ENCODE measurements at places on chromosomes 11 and 22. TPM values are rescaled to one million over a fixed set of nuclear protein-coding genes. Genes with fewer than 3 reads are reported as not detected.

DNA sequence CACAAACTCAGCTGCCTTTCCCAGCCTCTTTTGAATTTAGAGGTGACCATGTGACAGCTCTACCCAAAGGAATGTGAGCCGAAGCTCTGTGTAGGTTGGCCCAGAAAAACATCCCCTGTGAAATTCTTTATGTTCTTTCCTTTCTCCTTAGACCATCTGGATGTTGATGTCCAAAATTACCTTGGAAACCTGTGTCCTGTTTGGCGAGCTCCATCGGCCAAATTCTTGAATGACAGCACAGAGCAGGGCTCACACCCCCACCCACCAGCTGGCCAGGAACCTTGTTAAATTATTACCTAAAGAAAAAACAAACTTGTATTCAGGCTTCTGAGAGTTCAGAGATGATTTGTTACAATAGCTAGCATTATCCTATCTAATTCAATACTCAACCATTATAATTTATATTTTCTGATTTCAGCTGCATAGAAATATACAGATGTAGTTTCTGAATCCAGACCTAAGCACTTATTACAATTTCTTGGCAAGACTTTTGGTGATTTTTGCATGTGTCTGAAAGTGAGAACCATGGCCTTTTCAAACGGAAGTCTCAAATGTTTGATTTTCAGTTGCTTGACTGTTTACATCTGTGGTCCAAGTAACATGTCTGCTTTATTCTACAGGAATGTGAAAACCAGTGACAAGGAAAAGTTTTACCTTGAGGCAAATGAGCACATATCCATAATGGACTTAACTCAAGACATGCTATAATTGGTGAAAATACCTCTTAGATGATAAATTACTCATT is 554.2 kb downstream of the NTM start:
- DNase-seq, result no peak

Gene OR5B21
- 0.35 TPM for total RNA-seq

- no peak for DNase-seq
Observed at GRCh38 chr11:126925321-126926093, 75.1 kb downstream of the KIRREL3 start.

Gene SLC22A12
- not detected for total RNA-seq

DNA sequence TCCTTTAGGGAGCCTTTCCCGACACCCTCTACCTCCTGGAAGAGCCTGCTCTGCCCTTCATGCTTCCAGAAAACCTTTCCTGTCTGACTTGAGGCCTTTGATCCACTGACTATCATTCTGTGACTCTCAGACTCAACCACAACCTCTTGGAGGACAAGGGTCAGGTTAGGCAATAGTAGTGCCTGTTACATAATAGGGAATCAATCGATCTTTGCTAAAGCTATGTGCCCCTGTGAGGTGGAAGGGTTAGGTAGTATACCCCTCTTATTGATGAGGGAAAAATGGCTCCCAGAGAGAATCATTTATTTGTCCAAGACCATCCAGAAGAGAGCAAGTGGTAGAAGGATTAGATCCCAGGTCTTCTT is 16.2 kb downstream of the KCNC1 start:
- no peak for DNase-seq

GRCh38 chr11:67996622-67997474 is 7.0 kb downstream of the UNC93B1 start:
- DNase-seq, result peak; percentile 51

- DNase-seq, result no peak
Observed at GRCh38 chr11:70099578-70100279, 21.6 kb downstream of the ANO1 start.

GRCh38 chr11:67651976-67652781 is 1.6 kb upstream of the ACY3 start:
- no peak for DNase-seq

DNA sequence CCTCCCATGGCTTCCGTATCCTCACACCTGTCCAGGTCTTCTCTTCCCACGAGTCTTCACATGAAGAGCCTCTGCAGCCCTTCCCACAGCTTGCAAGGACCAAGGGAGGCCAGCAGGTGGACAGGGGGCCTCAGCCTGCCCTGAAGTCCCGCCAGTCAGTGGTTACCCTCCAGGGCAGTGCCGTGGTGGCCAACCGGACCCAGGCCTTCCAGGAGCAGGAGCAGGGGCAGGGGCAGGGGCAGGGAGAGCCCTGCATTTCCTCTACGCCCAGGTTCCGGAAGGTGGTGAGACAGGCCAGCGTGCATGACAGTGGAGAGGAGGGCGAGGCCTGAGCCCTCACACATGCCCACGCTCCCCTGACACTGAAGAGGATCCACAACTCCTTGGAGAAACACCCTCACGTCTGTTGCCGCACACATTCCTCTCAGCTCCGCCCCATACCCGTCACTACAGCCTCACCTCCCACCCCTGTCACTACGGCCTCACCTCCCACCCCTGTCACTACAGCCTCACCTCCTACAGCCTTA is 8.3 kb downstream of the SSH3 start:
- no peak for DNase-seq

Gene ASCL2
- total RNA-seq, result 0.68 TPM

Gene CENPM
- total RNA-seq, result 71.8 TPM

DNA sequence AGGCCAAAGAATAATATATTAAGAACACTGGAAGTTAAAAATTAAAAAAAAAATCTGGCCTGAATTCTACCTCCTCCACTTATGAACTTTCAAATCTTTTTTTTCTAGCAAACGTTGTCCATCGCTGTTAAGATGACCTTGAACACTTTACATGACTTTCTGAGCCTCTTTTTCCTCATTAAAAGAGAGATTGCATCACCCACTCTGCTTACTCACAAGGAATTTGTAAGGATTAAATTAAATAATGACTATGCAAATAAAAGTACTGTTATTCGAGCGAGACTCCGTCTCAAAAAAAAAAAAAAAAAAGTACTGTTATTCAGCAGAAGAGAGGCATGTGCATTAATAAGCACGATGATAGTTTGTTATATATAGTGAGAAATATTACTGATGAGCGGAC is 285.1 kb upstream of the CCDC90B start:
- no peak for DNase-seq

GRCh38 chr11:788953-789940 is 643 bp downstream of the CEND1 start:
- no peak for DNase-seq

Gene OR56A1
- total RNA-seq, result not detected

GRCh38 chr22:39254789-39255298 is 10.1 kb upstream of the PDGFB start:
- DNase-seq, result peak; percentile 69

Gene MS4A3
- total RNA-seq, result not detected

DNA sequence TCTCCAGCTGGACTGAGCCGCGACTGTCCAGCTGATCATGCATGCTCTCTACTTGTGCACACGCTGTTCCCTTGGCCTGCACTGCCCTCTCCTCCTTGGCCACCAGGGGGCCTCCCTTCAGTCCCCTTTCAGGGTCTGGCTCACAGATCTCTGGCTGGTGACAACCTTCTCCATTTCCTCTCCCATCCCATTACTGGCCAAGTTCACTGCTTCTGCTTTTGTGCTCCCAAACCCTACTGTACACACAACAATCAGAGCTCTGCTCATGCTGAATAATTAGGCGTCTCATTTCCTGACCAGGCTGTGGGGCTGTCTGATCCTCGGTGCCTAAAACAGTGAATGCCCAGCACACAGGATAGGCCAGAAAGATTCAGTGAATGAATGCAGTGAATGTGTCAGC is 224.0 kb upstream of the NARS2 start:
- DNase-seq, result peak; percentile 34

Data from activated CD4-positive, alpha-beta memory T cell treated with anti-CD3 and anti-CD28 coated beads, Interleukin-2, amount 10 ng/mL, durations not matched to agents 7 days and 5 days (primary cell).